CD8-positive, alpha-beta T cell (primary cell): ENCODE measurements at places on chromosomes 5 and 9.

GRCh38 chr9:14307989-14308852 is 5.7 kb downstream of the NFIB start:
- DNase-seq = no peak

- no peak for DNase-seq
Observed at GRCh38 chr9:15163931-15164330, 143.1 kb downstream of the TTC39B start.

GRCh38 chr9:22237497-22238363 is 208.9 kb upstream of the DMRTA1 start:
- no peak for DNase-seq

- DNase-seq = no peak
Observed at GRCh38 chr5:164336906-164337305, 831.5 kb downstream of the MAT2B start.

DNA sequence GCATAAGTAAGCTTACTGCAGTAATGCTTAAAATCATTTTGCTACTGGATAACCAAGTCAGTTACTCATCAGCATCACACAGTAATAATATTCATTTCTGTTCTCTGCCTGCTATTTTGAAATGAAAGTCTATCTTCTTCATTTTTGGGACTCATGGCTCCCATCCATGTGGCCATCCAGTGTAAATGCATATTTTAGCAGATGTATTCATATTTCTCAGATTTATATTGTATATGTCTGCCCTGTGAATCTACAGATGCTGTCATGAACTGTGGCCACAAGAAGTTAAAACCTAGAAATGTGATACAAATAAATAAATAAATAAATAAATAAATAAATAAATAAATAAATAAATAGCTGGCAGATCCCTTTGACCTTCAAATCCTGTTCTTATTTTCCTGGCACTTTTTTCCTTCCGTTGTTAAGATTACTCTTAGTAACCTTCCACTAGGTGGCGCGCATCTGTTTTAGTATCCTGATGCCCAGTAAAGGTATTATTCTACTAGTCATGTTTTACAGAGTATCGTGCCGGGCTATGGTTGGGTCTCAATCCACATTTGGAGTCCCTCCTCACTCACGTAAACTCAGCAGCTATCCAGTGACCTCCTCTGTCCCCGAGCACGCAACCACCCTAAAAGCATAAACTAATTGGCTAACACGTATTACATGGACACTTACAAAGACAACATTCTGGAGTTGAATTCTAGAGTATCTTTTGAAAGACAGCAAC is 79.2 kb upstream of the IL7R start:
- peak; percentile 88 for DNase-seq

DNA sequence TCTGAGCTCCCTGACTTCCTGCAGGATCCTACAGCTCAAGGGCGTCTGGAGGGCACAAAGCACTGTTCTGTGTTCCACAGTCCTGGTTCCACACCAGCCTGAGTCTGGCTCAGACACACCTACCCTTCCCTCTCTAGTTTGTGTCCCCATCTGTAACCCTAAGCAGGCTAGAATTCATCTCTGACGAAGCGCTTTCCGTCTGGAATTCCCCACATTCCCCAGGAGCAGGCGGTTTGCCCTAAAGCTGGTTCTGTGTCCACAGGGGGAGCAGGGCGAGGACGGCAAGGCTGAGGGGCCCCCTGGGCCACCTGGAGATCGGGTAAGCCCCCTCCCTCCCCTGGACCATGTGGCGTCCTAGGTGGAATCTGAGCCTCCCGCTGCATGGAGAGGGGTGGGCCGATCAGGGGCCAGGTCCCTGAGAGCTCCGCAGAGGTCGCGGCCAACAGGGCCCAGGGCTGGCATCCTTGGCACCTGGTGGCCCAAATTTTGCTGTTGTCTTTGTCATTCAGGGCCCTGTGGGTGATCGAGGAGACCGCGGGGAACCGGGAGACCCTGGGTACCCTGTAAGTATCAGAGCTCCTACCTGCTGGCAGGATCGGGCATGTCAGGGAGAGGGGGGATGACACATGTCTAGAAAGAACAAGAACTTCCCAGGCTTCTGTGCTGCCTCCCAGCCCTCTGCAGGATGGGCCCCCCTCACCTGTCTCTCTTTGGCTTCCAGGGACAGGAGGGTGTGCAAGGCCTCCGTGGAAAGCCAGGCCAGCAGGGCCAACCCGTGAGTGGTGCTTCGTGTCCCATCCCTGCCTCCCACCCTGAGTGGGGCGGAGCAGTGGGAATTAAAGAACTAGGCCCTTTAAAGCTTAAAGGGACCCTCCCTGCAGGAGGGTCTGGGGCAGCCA is 34.5 kb upstream of the ORM1 start:
- no peak for DNase-seq

- no peak for DNase-seq
Observed at GRCh38 chr5:124590686-124591085, 155.8 kb downstream of the ZNF608 start.

- DNase-seq = no peak
Observed at GRCh38 chr9:34185778-34186551, 7.1 kb downstream of the UBAP1 start.

DNA sequence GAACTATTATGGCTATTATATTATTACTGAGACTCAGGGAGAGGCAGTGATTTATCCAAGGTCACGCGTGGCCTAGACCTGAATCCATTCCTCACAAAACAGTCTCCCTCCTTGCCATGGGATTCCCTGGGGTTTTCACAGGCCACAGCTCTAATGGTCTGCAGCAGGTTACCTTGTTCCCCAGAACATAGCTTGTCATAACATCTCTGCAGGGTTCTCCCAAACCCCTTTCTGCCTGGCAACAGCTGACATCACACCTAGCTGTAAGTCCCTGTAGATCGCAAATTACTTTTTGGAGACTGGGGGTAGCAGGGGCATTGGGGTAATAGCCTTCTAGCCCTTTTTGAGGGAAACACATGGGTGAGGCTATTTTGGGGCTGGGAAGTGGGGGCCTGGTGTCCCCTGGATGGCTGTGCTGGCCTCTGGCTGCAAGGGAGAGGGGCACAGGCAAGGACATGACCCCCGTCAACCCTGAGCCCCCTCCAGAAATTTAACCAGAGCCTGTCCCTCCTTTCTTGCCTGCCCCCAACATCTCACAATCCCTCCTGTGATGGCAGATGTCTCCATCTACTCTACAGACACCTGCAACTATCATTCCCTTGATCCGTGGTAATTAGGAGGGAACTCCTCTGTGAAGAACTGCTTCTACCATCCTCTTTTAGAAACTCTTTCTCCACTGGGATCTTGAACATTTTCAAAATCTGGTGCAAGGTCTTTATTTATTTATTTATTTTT is 1.3 kb downstream of the CD74 start:
- DNase-seq = peak; percentile 78

DNA sequence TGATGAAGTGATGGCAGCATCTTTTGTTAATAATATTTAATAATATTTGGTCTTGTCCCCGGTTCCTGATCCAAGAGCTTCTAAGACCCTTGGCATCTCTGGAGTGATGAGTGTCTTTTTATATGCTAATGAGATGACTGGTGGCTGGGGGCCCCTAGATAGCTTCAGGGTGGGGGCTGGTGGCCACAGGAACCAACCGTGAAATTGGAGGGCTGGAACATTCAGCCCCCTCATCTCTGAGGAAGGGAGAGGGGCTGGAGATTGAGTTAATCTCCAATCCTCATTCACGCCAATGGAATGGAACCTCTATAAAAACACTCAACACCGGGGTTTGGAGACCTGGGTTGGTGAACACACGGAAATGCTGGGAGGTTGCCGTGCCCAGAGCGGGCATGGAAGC is 78.2 kb upstream of the RAPGEF1 start:
- no peak for DNase-seq

DNA sequence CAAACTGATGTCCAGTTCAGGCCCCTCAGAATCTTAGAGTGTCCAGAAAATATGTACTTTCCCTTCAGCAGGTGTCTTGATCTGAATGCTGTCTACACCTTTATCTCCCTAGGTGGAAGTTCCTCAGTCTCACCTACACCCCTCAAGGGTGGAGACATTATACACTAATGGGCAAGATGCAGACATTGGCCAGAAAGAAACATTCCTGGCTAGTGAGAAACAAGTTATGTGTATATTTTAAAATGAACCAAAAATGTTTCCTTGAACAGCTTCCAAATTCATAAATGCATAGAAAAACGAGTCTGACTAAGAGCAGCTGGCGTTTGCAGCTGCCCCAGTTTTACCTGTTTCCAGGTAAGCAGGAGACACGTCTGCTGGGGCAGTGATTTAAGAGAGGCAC is 140.5 kb upstream of the IRX4 start:
- DNase-seq = no peak

- no peak for DNase-seq
Observed at GRCh38 chr5:132704875-132705274, 31.1 kb downstream of the IL4 start.

DNA sequence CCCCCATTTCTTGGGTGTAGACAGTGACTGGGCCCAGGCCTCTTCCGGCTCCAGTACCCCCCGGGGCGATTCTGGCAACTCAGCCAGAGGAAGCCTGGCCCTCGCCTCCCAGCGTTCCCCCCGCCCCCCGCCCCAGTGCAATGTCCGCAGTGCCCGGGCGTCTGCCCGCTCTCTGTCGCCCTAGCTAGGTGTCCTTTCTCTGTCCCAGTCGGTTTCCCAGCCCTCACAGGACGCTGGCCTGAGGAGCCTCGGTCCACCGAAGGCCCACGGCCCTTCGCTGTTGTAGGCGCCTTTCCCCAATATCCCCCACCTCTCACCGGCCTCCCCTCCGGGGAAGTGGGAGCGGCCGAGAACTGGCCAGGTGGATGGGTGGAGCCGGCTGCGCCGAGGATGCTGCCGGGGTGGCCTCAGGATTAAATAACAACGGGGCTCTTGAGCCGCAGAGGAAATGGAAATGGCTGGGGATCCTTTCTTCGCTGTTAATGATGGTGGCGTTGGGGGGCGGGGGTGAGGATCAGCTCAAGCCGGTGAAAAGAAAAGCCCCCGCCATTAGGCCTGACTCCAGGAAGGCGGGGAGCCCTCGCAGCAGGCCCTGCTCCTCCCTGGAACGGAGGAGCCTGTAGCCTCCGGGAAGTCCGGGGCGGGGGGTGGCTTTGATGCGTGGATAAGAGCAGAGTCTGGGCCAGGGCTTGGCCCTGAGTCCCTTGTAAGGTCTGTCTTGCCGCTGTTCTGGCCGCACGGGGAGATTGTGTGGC is 1.1 kb upstream of the SPRY4 start:
- peak; percentile 12 for DNase-seq

DNA sequence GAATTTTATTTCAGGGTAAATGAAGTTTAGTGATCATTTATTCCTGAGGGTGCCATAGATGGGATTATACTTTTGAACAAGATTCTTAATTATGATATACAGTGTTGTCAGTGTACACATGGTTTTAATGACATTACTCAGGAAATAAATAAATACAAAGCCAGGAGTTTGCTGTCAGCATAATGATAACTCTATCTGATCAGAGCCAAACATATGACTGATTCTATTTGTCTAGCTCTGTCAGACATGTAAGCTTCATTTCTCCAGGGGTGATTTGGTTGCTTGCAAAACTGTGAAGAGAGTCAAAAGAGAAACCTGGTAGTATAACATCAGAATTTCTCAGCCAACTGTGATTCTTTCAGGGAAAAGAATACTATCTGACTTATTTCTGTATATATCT is 1425.8 kb upstream of the C9orf72 start:
- DNase-seq = no peak

GRCh38 chr5:133389066-133389590 is 223.2 kb downstream of the FSTL4 start:
- DNase-seq = no peak

GRCh38 chr5:92729088-92729487 is 851.9 kb downstream of the NR2F1-AS1 start:
- DNase-seq = no peak

GRCh38 chr5:33309068-33309467 is 131.7 kb upstream of the TARS1 start:
- DNase-seq = no peak

- DNase-seq = no peak
Observed at GRCh38 chr5:5939759-5940370, 438.5 kb downstream of the MED10 start.

GRCh38 chr9:78644359-78644758 is 347.4 kb downstream of the PSAT1 start:
- DNase-seq = no peak

- no peak for DNase-seq
Observed at GRCh38 chr5:58501778-58502417, 10.7 kb downstream of the GAPT start.

- no peak for DNase-seq
Observed at GRCh38 chr9:96680812-96681499, 25.8 kb upstream of the PRXL2C start.

- DNase-seq = no peak
Observed at GRCh38 chr9:84939774-84940173, 270.2 kb downstream of the NTRK2 start.

DNA sequence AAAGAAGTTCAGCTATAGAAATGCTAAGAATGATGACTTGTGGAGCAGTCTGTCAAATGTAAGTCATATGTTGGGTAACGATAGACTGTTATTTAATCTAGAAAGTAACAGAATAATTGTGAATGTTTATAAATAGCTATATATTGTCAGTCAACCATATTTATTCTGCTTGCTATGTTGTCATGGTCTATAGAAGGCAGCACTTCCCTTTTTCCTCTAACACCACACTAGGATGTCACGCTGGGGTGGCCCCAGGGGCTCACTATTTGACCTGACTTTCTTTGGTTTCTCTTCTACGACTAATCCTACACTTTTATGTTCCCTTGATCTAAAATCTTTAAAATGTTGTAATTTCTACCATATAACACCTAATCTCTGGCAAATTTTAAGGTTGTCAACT is 20.5 kb downstream of the ERAP2 start:
- no peak for DNase-seq

DNA sequence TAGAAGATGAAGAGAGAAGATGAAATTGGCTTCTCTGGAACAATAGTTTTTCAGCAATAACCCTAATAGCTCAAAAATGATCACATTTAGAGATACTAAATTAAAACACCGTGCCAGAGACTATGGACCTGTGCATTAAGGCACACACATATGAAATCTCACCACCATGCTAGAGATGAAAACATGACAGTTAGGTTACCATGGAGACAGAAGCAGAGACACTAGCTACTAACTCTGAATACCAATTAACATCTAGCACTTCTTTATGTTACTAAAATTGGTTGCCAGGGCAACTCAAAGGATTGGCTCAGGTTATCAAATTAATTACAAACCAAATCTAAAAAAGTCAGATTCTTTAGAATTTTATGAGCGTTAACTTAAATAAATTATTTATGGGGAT is 337.7 kb downstream of the PLK2 start:
- no peak for DNase-seq
